ENCODE measurements at places on chromosomes 7 and 10.
A peak's percentile ranks its signal among the peaks of the same experiment; 100 is the strongest.

DNA sequence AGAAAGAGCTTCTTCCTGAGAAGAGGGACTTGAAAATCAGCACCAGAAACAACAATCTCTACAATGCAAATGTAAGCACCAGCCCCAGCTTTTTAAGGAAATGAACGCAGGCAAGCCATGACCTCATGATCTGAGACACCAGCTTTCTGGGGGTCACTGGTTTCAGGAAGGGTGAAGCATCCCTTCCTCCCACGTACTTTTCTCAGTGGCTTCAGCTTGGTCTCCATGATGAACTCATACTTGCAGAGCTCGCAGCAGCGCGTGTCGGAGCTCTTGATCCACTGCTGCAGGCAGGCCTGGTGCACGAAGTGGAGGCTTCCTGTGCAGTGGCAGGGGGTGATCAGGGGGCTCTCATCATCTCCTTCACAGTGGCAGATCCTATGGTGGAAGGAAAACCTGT is 87.0 kb downstream of the ALOX5 start:
- DNase-seq, result peak; percentile 35

DNA sequence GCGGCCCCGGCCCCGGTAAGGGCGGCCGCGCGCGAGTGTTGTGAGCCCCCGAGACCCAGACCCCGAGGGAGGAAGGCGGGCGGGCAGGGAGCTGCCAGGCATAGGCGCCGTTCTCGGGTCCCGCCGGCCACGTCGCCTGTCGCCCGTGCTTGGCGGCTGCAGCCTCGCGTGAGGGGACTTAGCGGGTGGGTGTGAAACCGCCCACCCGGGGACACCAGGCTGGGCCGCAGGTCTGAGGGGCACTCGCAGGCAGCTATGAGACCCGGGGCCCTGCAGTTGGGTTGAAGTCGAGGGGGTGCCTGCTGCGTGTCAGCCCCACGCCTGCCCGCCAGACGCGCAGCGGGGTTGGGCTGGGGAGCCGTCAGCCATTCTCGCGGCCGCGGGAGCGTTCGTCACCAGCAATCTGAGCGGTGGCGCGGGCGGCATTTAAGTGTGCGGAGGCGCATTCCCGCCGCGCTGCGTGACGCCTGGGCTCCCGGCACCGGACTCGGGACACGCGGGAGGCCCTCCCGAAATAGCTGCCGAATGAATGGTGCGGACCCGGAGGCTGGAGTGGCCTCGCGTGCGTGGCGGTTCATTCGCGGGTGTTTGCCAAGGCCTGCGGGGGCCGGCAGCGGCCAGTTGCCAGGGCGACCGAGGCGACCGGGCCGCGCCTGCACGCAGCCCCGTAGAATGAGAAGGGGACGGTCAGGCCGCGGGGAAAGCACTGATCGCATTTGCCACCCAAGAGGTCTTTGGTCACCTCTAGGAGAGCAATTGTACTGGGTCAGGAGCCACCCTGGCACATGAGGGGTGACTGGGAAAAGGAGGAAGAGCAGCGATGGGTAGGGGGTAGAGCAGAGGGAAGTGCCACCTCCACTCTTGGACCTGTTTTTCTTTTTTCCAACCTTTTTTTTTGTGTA is 750 bp downstream of the ZNF398 start:
- DNase-seq, result peak; percentile 55

- DNase-seq, result no peak
Measured at GRCh38 chr10:86440874-86441843, 74.6 kb upstream of the GRID1 start.

DNA sequence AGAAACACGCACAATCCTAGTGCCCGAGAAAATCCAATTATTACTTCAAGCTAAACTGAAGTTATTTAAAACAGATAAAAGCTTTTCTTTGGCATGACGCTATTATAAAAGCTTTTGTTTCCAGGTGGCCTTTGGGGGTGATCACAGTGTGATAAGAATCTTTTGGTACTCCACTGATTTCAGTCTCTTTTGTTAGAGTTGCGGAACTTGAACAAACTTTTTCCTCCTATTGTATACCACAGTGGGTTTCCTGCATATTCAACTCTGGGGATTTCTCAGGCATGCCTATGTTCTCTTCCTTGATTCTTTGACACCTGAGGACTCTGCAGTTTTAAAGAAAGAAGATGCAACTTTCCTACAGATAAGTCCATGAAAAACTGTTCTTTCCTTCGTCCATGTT is 99.7 kb upstream of the PITRM1 start:
- no peak for DNase-seq

GRCh38 chr10:88854684-88855083 is 3.0 kb upstream of the ANKRD22 start:
- DNase-seq, result no peak

- DNase-seq, result no peak
Measured at GRCh38 chr7:723541-723940, 3.0 kb upstream of the DNAAF5 start.

DNA sequence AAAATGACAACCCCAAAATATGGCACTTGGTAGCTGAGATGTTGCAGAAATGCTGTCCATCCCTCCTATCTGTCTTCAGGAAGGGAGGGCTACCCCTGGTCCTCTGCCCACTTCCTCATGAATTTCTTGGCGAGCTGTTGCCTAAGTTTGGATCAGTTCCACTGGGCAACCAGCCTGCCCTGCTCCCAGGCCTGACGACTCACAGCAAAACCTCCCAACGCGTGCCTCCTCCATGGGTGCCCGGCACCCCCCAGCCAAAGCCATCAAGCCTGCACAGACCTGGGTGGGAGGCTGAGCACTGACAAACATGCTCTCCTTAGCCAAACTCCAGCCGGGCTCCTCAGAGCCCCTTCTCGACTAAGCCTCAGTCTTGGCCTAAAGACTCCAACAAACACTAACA is 8.9 kb downstream of the VSTM4 start:
- DNase-seq, result no peak

GRCh38 chr10:99394761-99395386 is 35.5 kb downstream of the GOT1 start:
- no peak for DNase-seq

DNA sequence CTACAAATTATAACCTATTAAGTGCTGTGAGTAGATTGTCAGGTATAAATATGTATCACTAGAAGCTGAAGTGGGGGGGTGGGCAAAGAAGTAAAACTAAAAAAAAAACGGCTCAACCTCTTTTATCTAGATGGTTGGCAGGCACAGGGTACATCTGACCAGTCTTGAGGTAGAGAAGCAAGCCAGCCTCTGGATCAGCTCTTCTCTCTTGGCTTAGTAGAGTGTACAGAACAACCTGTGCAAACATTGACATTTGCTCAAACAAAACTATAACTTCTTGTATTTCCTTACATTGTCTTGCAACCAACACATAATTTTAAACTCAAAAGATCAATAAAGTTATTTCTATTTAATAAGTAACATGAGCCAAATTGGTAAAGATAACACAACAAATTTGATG is 25.6 kb downstream of the DNA2 start:
- DNase-seq, result no peak

DNA sequence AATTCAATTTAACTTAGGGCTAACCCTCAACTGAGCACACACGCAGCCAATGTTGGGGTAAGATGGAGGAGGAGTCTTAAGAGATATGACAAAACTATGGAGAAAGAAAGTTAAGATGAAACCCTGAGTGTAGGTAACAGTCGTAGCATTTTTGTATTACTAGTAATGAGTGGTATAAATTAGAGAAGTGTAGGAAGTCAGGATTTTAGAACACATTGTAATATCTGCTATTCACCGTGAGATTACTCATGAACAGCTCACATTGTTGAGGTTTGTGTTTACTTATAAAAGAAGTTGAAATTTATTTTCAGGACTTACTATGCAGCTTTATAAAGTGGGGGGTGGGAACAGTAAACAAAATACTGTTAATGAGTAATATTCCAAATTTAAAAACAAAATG is 107.2 kb downstream of the ARHGAP21 start:
- no peak for DNase-seq

- no peak for DNase-seq
Measured at GRCh38 chr7:11620406-11621253, 211.4 kb downstream of the THSD7A start.

- DNase-seq, result no peak
Measured at GRCh38 chr10:14378387-14378960, 47.8 kb upstream of the FRMD4A start.

- DNase-seq, result peak; percentile 20
Measured at GRCh38 chr7:17369691-17370426, 71.4 kb downstream of the AHR start.

DNA sequence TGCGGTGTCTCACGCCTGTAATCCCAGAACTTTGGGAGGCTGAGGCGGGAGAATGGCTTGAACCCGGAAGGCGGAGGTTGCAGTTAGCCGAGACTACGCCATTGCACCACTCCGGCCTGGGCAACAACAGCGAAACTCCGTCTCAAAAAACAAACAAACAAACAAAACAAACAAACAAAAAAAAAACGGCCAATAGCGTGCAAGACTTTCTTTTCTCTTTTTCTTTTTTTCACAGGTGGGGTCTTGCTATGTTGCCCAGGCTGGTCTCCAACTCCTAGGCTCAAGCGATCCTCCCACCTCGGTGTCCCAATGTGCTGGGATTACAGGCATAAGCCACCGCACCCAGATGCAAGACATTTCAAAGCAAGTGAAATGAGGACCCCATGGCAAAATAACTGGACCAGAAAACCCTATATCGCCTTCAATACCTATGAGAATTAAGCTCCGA is 1.6 kb downstream of the PSAP start:
- no peak for DNase-seq

GRCh38 chr7:70919481-70920073 is 212.4 kb upstream of the GALNT17 start:
- DNase-seq, result no peak

DNA sequence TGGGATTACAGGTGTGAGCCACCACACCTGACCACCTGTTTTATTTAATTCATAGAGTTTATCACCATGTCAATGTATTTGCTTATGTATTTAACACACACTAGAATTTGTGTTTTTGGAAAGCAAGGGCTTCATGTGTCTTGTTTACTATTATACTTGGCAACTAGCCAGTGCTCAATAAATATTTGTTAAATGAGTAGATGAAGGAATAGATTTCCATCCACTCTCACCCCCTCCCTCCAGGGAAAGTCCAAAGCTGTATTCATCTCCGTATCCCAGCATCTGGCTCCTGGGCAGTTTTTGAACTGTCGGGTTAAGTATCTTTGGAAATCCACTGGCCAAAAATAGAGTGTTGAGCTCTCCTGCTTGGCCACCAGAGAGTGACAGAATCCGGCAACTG is 4.6 kb upstream of the RADIL start:
- DNase-seq, result no peak

DNA sequence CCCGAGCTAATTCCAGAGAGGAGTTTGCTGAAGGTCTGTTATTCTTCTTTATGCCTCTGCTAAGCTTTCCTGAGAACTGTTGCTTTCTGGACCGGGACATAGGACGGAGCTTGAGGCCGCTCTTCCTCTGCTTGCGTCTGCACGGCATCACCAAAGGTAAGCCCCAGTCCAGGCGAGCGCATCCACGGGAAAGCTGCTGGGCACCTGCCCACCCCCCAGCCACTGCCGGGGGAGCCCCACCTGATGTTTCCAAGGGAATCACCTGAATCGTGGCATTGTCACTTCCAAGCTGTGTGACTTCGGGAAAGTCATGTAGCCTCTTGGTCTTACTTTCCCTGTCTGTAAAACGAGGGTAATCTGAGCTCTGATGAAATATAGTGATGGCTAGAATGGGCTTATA is 45.1 kb upstream of the PLEKHA1 start:
- DNase-seq, result no peak

GRCh38 chr7:150405584-150406311 is 26.6 kb downstream of the ZNF775 start:
- DNase-seq, result no peak

GRCh38 chr7:128836729-128837348 is 6.6 kb downstream of the FLNC start:
- no peak for DNase-seq

- DNase-seq, result no peak
Measured at GRCh38 chr7:20858951-20859350, 72.3 kb upstream of the SP8 start.

- no peak for DNase-seq
Measured at GRCh38 chr7:70034999-70035398, 436.7 kb downstream of the AUTS2 start.

- no peak for DNase-seq
Measured at GRCh38 chr10:49356181-49356580, 39.7 kb downstream of the DRGX start.

- no peak for DNase-seq
Measured at GRCh38 chr7:20095436-20095835, 121.7 kb downstream of the MACC1 start.

DNA sequence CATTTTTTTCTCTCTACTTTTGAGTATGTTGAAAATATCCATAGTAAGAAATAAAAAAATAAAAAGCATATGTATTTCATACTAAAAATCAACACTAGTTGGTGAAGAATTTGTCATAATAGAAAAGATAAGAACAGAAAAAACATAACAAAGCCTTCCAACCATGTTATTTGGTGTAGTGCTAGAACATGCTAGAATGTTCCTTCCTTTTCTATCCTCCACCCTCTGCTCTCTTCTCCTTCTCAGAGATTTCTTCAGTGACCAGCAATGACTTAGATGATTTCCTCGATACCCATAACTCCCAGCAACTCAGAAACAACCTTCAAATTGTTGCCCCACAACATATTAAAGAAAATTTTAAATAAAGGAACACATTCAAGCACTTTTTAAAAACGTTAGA is 2.6 kb downstream of the ZC3HAV1 start:
- DNase-seq, result no peak

DNA sequence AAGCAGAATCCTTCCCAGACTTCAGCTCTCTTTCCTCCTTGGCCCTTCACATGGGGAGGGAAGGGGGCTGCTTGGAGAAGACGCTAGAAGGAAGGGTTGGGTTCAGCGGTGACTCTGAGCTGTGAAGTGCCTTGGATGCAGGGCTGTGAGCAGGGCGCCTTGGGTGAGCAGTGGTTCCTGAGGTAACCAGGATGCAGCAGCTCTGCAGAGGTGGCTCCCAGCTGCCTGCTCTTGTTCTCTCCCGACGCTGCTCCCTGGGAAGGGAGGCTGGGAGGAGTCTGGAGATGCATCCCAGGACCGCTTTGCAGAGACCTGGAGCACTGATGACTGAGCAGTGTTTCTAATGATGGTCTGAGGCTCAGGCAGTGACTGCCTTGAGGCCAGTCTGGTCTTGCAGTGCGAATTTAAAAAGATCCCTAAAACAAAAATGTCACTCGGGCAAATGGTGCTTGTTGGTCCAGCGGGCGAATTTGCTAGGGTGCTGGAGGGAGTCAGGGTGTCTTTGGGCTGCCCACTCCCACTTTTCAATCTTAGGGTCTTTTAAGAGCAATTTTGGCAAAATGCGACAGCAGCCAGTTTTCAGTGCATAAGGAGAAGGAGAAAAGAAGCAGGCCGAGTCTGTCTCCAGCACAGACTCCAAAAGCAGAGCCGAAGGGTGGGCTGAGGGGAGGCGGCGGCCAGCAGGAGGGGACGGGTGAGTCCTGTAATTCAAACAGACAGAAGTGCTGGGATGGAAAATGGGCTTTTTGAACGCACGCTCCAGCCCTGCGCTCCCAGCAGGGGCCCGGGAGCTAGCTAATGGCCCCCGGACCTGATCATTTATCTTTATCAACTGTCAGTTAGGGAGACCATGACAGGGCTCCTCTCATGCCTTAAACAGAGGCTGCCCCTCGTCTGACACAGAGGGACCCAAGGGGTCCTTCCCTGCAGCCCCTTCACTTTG is 191.2 kb upstream of the SHH start:
- no peak for DNase-seq

- no peak for DNase-seq
Measured at GRCh38 chr10:69901628-69902505, 100.2 kb downstream of the COL13A1 start.

Measured in CD4-positive, alpha-beta T cell treated with Interleukin-15 for 1 hour (primary cell).